Putamen (tissue), 1 donor: ENCODE measurements at places on chromosomes 3 and 15.

GRCh38 chr3:156449710-156450574 is 105.0 kb downstream of the SSR3 start:
- DNase-seq: no peak

- DNase-seq: no peak
Measured at GRCh38 chr15:66816201-66816600, 114.2 kb downstream of the SMAD6 start.

DNA sequence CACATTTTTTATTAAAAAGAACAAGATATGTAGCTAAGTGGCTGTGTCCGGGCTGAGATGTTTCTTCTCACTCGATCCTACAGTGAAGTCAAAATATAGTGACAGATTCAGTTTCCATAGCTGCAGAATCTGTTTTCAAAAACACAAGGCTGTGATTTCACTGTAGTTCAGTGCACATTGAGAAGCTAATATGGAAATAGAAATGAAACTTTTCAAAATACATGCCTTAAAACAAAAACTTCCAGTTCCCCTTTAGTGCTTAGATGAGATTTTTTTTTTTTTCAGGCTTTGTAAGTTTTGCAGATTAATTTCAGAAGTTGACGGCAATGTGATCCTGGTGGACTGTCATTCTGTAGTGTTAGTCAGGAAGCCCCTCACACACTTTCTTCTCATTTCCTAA is 23.8 kb upstream of the TRAK1 start:
- no peak for DNase-seq

DNA sequence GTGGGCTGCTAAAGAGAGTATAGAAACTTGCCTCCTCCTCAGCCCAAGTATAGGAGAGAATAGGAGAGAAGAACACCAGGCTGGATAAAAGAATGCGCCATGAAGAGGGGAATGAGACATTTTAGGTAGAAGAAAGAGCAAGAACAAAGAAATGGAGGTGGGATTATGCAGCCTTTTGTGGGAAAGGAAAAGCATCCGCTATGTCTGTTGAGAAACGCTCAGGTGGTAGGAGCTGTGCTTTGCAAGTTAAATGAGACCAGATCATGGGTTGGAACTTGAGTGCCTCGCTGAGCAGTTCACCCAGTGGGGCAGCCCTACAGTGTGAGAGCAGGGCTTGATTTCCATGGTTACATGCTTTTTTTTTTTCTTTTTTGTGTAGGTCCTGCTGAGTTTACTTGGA is 11.5 kb upstream of the RTP1 start:
- no peak for DNase-seq

DNA sequence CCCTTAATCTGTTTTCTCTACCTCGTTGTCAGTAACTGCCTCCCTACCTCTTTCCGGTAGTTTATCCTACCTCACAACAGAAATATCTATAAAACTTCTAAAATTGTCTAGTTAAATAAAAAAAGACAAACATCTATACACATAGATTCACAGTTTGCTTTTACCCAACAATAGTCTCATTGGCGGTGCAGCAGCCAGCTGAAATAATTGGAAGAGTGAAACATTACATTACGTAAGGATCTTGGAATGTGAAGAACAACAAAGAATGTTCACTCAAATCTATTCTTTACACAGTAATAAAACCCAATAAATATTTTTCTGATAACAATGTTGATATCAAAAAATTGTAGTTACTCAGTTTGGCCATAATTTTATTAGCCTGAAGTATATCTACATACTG is 115.5 kb upstream of the ARPP21 start:
- DNase-seq: no peak

DNA sequence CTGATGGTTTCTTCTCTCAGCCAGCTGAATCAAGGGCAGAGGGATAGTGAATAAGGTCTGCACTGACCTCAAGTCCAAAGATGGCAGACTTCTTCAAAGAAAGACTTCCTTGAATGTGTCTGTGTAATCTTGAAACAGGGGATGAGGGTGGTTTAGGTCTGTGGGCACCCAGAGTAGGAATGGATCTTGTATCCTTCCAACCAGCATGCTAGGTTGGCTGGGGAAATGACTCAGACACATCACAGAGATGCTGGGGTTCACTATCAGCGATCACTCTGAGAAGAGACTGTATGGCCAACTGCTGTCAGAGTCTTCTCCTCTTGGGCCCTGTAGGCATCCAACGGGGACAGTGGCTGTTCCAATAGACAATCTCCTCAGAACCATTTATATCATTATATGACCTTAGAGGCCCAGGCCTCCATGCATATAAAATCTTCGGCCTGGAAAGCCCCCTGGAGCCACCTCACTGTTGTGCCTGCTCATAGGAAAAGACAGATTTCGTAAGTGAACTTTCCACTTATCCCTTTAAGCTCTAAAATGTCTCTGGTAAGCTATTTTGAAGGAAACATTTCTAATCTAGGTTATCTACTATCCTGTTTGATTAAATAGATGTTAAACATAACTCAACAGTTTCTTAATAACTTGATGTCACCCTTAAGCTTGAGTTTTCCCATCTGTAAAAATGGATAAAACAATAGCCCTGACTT is 58.5 kb downstream of the TIPARP start:
- DNase-seq: no peak

DNA sequence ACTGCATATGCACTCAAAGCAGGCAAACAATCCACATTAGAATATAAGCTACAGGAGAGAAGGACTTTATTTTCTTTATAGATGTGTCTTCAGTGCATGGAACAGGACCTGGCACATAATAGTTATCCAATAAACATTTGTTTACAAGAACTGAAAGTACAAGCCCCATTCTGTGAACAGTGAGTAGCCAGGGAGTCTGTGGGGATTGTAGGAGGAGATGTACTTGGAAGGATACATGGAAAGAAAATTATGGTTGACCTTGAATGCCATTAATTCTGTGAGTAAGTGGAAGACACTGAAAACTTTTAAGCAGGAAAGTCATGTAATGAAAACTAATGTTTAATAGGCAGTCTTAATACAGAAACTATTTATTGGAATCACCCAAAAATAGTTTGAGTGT is 28.3 kb downstream of the MASP1 start:
- DNase-seq: no peak

DNA sequence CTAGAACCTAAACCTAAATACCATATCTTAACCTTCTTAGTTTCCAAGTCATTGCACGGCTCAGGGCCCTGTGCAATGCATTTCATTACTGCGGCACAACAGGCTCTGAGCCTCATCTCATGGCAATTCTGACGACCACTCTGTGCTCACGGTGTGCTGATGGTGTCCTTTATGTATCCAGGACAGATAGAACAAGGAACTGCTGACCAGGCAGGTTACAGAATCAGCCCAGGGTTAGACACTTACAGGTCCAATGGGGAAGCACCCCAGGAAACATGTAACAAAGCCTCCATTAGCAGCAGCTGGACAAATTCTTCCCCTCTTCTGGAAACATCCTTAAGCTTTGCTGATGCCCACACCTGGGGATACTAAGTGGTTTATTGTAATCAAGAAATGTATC is 91.9 kb upstream of the NSMCE3 start:
- DNase-seq: no peak

DNA sequence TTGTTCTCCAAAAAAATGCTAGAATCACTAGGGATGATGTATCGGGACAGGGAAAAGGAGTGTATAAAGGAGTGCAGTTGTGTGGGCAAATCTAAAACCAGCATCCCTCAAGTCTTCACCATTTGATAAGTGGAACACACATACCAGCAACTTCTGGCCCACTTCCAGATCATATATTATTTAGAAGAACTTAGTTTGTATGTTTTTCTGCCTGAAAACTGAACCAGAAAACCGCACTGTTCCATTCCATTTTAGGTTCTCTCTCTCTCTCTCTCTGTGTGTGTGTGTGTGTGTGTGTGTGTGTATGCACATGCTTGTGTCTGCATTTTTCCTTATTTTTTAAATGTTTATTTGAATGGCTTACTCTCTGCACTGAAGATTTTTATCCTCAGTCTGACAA is 93.5 kb downstream of the SERPINI1 start:
- no peak for DNase-seq

- DNase-seq: no peak
Measured at GRCh38 chr3:12983319-12983718, 89.9 kb downstream of the IQSEC1 start.

- no peak for DNase-seq
Measured at GRCh38 chr3:73530022-73530396, 94.7 kb downstream of the PDZRN3 start.

GRCh38 chr3:105555206-105555605 is 188.5 kb downstream of the ALCAM start:
- no peak for DNase-seq

DNA sequence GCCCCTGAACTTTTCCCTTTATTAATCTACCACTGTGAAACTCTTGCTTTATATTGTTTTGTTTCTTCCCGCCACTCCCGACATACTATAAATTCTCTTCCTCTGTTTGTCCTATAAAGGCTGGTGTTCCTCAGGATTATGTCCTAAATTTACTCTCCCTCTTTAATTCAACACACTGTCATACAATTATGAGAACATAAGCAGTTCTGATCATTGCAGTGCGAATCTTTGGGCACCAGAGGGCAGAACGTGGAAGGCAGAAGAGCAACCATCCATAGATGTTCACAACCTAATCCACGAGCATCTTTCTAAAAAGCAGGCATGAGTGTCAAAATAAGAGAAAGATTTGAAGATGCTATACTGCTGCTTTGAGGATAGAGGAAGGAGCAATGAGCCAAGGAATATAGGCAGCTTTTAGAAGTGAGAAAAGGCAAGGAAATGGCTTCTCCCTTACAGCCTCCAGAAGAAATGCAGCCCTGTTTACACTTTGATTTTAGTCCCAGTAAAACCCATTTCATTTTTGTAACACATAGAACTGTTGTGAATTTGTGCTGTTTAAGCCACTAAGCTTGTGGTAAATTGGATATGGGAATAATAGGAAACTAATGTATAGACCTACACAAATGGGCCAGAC is 179.4 kb downstream of the GBE1 start:
- DNase-seq: peak; percentile 1

DNA sequence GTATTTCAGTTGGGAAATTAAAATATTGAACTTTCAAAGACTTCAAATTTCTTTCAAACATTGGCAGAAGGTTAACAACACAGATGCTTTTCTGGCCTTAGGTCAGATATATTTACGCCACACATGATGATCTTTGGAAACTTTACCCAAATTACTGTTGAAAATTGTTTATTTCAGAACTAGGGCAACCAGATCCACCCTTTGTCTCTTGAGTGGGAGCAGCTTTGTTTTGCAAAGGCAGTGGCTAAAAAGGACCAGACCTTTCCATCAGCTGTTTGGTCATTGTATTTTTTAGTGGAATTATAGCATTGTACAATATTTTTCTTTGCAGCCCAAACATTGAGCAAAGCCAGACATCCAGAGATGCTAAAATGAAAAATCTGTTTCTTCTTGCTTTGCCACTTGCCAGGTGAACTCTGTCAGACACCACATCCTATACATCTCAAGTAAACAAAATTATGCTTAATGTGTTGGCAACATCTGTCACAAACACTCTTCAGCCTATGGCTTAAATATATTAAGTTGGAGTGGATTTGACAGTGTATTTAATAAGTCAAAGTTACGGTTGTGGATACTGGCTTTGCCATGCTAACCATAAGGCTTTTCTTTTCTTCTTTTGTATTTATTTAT is 651.9 kb downstream of the RBMS3 start:
- DNase-seq: no peak

DNA sequence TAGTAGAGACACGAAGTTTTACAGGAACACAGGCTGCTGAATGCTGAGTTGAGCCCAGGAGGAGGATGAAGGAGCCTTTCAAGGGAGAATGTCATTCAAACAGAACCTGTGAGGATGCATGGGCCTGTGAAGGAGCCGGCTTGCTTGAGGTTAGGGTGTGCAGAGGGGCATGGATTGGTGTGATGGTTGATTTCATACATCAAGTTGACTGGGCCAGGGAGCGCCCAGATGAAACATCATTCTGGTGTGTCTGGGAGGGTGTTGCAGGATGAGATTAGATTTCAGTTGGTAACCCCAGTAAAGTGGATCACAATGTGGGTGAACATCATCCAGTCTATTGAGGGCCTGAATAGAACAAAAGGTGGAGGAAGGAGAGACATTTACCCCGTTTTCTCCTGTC is 243.6 kb downstream of the EDEM1 start:
- DNase-seq: no peak

DNA sequence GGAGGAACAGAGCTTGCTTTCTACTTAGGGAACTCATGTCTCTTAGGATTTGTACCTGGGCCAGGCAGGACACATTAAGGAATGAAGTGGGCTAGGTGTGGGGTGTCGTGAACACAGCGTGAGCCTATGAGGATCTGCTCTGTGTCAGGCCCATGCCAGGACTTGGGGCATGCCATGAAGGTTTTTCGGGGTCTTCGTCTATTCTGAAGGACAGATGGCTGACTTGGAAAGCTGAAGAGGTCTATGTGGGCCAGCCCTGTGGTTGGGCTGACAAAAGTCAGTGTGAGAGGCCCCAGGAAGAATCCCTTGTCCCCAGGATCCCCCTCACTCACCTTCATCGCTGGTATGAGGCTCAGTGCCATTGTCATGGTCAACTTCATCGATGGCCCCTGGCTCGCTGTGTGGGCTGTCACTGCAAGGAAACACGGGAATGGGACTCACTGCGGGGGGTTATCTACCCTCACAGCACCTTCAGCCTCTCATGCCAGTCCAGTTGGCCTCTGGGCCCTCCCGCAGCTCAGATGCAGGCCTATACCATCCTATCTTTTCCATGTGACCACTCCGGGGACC is 46.8 kb upstream of the RAD18 start:
- no peak for DNase-seq

GRCh38 chr3:178086144-178086825 is 450.0 kb upstream of the KCNMB2 start:
- no peak for DNase-seq

GRCh38 chr15:91369823-91370222 is 269.8 kb downstream of the SV2B start:
- no peak for DNase-seq

DNA sequence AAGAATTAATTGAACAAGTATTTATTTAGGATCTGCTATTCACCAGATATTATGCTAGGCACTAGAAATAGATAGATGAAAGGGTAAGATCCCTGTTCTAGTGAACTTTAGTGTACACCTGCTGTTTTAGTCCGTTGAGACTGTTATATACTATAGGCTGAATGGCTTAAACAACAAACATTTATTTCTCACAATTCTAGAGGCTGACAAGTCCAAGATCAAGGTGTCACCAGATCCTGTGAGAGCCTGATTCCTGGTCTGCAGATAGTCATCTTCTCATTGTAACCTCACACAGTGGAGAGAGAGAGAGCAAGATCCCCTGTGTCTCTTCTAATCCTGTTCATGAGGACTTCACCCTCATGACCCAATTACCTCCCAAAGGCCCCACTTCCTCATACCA is 281.4 kb upstream of the KCNH8 start:
- no peak for DNase-seq

DNA sequence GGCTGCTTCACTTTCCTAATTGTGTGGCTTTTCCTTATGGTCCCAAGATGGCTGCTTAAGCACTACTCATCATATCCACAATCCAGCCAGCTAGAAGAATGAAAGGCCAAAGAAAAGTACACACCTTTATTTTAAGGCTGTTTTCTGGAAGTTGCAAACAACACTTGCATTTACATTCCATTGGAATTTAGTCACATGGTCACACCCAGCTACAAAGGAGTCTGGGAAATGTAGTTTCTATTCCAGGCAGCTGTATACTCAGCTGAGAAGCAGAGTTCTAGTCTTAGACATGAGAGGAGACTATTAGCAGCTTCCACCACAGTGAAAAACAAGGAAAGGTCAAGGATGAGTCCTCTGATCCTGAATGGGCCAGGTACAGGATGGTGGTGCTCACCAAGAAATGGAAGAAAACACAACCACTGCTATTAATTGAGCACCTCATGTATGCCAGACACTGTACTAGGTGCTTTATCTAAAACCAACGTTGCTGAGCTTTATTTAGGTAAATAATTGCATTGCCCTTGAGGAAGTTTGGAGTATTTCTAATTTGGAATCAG is 28.0 kb upstream of the ATG7 start:
- DNase-seq: no peak
